ENCODE measurements at places on chromosomes 11 and 22. TPM values are rescaled to one million over a fixed set of nuclear protein-coding genes. Genes with fewer than 3 reads are reported as not detected.

The COA4 gene
- 58.7 TPM for total RNA-seq

The TRIM6 gene
- 2.0 TPM for total RNA-seq

The KAT5 gene
- 69.8 TPM for total RNA-seq

The KRTAP5-8 gene
- total RNA-seq, result 3.8 TPM

Data from suprapubic skin (tissue), 4 donors.